ENCODE measurements at places on chromosomes 2 and 18.

DNA sequence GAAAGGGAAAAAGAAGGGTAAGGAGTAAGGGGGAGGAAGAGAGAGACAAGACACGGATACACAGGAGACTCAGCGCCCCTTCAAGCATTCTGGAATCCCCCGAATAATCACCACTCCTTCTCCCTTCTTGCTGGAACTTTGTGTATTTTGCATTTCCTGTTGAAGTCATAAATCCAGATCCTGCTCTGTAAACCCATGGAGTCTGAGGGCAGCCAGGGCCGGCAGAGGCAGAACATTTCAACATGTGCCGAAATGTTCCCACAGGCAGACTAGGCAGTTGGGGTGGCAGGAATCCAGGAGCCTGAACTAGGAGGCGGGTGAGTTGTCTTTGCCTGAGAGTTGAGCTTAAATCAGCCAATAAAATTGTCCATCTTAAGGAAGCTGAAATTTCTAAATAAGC is 193.1 kb downstream of the SH3RF3 start:
- no peak for DNase-seq

- no peak for DNase-seq
Measured at GRCh38 chr2:74399785-74400184, 19.7 kb upstream of the DCTN1 start.

- peak; percentile 65 for DNase-seq
Measured at GRCh38 chr18:6219116-6219717, 195.5 kb downstream of the L3MBTL4 start.

DNA sequence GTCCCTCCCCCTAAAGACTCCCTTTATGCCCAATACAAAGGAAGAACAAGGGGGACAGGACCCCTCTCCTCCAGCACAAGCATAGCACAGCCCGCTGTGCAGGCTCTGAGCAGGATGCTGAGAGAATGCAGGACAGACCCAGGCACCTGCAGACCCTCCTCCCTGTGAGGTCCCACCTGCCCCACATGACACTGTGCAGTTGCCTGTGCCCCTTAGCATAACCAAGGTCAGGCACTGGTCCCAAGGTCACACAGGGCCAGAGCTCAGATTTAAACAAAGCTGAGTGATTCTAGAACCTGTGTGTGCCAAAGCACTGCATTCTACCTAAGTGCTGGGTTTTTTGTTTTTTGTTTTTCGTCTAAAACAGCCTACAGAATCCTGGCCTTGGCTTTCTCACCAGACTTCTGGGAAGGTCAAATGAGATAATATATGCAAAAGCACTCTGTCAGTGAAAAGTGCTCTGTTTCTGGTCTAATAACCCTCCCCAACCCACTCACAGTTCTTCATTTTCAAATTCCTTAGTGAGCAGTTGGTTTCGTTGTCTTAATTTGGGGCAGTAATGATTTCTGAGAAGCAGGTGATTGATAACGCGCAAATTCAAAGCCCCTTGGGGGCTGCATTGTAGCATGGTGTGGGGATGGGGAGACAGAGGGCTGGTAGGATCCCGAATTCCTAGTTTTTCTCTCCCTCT is 125.7 kb downstream of the KCTD1 start:
- no peak for DNase-seq

- no peak for DNase-seq
Measured at GRCh38 chr2:233824373-233824772, 30.0 kb downstream of the HJURP start.

DNA sequence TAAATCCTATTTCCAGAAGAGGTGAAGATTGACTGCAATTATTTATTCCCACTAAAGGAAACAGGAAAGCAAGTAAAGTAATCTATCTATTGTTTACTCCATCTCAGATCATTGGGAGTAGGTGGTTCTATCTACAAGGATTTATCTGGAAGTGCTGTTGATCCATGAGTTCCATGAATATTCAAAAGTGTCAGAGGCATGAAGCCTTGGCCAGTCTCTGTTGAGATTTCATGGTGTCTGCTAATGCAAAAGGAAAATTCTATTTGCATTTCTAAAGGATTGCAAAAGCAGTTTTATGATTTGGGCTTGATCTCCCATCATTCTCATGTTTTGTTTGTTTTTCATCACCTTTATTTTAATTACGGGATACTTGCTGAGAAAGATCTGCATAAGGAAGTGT is 102.4 kb upstream of the ST6GAL2 start:
- DNase-seq = no peak

DNA sequence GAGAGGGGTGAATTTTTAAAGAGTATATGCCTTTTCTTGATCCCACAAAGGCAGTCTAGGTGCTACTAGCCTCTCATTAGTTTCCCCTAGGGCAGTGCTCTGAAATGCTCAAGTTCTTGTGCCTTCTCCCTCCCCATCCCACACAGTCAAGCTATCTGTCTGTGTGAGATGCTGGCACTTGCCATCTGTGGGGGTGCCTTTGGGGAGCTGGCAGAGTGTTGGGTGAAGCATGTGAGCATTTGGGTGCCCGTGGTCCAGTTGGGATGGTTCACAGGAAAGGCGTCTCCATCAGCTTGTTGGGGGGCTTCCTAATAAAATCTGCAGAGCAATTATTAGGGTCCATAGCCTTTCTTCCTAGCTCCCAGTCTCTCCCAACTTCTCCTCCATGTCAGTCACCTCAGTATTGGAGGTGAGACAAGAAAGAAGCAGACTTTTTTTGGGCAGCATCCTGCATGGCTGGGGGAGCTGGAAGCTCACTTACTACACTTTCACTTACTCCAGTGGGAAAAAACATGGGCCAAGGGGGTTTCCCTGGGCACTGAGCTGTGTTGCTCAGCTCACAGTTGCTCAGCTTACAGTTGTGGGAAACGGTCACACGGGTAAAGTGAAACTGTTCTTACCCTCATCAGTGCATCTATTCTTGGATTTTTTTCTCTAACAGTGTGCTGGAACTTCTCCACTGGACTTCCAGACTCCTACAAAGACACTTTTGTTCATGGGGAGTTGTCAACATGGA is 29.3 kb downstream of the COLEC11 start:
- DNase-seq = no peak

- no peak for DNase-seq
Measured at GRCh38 chr2:62462211-62462610, 43.8 kb downstream of the TMEM17 start.

DNA sequence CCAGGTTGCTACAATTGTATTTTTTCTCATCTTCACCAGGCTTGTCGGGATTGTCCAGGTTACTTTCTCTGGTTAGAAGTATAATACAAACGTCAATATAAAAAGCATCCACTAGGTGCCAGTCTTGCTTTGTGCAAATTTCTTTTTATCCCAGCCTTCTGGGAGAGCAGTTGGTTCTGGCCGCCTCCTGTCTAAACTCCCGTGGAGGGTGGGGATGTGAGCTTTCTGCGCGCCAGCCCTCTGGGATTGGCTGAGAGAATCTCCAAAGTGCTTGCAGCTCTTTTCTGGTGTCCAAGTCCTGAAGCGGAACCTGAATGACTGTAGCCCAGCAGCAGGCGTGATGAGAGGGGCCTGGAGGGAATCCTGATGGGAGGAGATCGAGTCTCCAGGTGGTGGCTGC is 22.4 kb upstream of the TOGARAM2 start:
- peak; percentile 77 for DNase-seq

DNA sequence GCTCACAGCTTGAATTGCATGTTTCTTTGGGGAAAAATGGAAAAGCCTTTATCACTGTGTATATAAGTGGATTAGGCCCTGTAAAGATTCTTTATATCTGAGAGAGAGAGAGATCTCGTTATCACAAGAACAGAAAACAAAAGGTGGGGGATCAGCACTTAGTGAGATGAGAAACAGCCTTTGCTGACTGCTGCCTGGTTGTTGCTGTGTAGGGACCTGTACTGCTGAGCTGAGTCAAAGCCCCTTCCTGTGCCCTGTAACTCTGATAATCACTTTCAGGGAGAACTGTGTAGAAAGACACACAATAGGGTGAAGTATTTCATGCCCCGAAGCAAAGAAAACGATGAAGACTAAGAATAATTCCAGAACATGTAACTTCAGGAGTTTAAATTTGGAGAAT is 30.6 kb upstream of the FAM237A start:
- no peak for DNase-seq

GRCh38 chr2:223264541-223265193 is 212.7 kb downstream of the KCNE4 start:
- DNase-seq = no peak

DNA sequence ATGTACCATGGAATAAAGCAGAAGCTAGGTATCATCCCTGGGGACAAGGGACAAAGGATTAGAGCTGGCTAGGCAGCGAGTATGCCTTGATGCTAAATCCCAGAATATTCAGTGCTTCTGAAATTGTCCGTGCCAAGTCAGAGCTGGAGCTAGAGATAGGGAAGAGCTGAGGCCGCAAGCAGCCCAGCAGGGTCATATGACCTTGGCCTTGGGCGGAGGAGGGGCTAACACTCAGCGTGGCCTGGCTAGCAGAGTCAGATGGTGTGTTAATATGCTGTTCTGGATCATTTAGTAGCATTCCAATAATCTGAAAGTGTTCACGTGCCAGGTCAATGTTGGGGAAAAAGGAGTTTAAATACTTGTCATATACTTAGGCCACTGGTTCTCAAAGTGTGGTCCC is 374.8 kb downstream of the CLIP4 start:
- DNase-seq = no peak

- no peak for DNase-seq
Measured at GRCh38 chr18:44548291-44549221, 132.1 kb upstream of the SETBP1 start.

GRCh38 chr18:22683786-22684185 is 249.3 kb upstream of the RBBP8 start:
- DNase-seq = no peak

DNA sequence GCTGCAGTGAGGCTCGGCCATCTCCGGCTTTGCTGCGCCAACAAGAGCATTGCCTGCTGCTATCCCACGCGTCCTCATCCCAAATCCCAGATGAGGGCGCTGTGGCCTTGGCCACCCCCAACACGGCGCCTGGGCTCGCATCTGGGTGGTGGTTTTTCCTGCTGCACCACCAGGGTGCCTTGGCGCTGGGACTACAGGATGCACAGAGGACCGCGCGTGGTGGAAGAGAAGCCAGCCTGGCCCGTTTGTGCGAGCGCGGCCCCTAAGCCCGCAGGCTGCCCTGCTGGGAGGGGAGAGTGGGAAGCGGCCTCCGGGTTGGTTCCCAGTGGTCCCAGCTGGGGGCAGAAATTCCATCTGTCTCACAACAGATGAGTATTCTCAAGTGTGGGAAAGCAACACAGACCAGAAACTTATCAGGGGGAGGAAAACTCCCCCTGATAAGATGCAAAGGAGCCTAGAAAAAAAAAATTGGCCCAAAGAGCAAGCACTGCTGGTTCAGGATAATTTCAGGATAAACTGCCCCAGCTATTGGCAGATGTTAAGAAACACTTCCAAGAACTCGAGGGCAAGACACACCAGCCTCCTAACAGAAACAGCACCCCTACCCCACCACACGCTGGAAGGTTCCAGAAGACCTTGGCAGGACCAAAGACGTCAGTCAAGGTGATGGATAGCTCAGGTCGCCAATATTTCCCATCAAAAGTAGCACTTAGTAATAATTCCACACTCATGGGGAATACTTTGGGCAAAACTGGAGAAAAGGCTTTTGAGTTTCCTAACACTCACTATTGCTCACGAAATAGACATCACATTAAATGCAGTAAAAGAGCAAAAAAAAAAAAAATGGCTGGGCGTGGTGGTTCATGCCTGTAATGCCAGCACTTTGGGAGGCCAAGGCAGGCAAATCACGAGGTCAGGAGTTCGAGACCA is 152.1 kb downstream of the PXDN start:
- no peak for DNase-seq

GRCh38 chr18:3179430-3180089 is 40.2 kb downstream of the MYOM1 start:
- no peak for DNase-seq

GRCh38 chr18:35289293-35289692 is 736 bp downstream of the ZSCAN30 start:
- no peak for DNase-seq

GRCh38 chr2:152015552-152015951 is 83.3 kb downstream of the CACNB4 start:
- no peak for DNase-seq

- DNase-seq = no peak
Measured at GRCh38 chr2:207416111-207416510, 113.7 kb upstream of the CREB1 start.

GRCh38 chr2:654896-655295 is 22.3 kb downstream of the TMEM18 start:
- no peak for DNase-seq

- DNase-seq = no peak
Measured at GRCh38 chr18:13762690-13763439, 36.4 kb downstream of the RNMT start.

DNA sequence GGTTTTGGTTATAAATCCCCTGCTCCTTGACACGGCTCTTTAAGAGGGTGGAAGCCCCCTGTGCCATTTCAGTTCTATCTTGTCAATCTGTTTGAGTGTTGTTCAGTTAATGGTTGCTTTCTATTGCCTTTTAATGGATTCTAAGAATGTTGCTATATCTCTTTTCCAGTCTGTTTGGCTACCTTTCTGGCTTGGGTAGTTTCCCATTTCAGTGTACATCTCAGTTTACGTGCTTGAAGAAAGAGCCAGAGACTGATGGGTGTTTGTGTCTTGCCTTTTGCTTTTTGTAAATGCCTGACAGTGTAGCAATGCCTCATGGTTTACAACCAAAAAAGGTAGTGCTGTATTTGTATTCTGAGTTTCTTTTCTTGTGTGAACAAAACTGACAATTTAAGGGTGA is 45.3 kb downstream of the SPATS2L start:
- DNase-seq = no peak

DNA sequence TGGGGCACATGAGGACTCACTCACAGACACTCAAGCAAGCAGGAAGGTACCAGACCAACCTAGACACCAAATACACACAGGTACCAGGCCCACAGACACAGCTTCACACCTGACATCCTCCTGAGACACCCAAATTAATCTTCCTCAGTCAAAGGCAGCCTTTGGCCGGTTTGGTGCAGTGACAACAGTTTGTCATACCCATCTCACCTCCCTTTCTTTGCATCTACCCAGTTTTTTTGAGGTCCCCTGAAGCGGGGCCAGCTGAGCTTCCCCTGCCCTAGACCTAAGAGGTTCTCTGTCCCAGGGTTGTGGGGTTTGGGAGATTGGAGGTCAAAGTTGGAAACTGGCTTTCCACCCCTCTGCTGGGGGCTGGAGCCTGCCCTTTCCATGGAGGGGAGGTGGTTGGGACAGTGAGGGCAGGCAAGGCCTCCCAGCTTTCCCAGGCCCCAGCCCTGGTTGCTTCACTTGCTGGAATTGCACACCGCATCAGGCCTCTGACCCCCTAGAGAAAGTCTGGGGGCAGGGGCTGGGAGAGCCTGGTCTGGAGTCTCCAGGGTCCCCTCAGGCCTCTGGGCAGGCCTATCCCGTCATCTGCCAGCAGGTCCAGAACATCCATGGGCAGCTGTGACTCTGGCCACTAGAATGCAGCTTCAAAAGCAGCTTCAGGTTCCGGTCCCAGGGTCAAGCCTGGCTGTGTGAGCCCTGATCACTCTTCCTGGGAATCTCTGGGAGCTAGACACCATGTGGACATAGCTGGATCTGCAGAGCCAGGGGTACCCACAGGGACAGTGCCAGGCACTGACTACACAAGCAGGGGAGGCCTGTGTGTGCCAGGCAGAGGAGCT is 12.5 kb upstream of the TEX261 start:
- DNase-seq = no peak
